Mammary microvascular endothelial cell (primary cell): ENCODE measurements at places on chromosomes 4 and X. TPM values are rescaled to one million over a fixed set of nuclear protein-coding genes. Genes with fewer than 3 reads are reported as not detected.

TMPRSS11F gene
- not detected in 2 replicates for total RNA-seq

F11 gene
- total RNA-seq, result not detected in 2 replicates

MAGEA2 gene
- not detected in 2 replicates for total RNA-seq

CXCL10 gene
- 1.5 and 3.6 TPM in 2 replicates for total RNA-seq

PDLIM5 gene
- total RNA-seq, result 98.5 and 110 TPM in 2 replicates

IL1RAPL2 gene
- total RNA-seq, result not detected in 2 replicates

STBD1 gene
- total RNA-seq, result 1.7 and 3.5 TPM in 2 replicates

SMIM31 gene
- total RNA-seq, result not detected in 2 replicates

LRCH2 gene
- 2.9 and 3.3 TPM in 2 replicates for total RNA-seq

BMPR1B gene
- not detected in 2 replicates for total RNA-seq

FGF2 gene
- 11.8 and 13.6 TPM in 2 replicates for total RNA-seq

YIPF6 gene
- total RNA-seq, result 12.5 and 12.9 TPM in 2 replicates

BMX gene
- total RNA-seq, result 13.5 and 14.0 TPM in 2 replicates

SOWAHD gene
- not detected in 2 replicates for total RNA-seq

MAPK10 gene
- total RNA-seq, result 0.07 TPM in 1 of 2 replicates, not detected in the other

MND1 gene
- 5.7 and 9.9 TPM in 2 replicates for total RNA-seq

PPP3CA gene
- 18.9 and 23.8 TPM in 2 replicates for total RNA-seq

HMGN5 gene
- 0.10 TPM in 1 of 2 replicates, not detected in the other for total RNA-seq

NPY5R gene
- not detected in 2 replicates for total RNA-seq

AFM gene
- not detected in 2 replicates for total RNA-seq

TMEM154 gene
- 13.3 and 14.3 TPM in 2 replicates for total RNA-seq

GATA1 gene
- not detected in 2 replicates for total RNA-seq

DKK2 gene
- 0.05 TPM in 1 of 2 replicates, not detected in the other for total RNA-seq

PIR gene
- total RNA-seq, result 53.2 and 53.5 TPM in 2 replicates

ENPEP gene
- total RNA-seq, result under 0.01 TPM in 1 of 2 replicates, not detected in the other

XG gene
- 0.49 and 1.7 TPM in 2 replicates for total RNA-seq

FAM114A1 gene
- 94.5 and 109 TPM in 2 replicates for total RNA-seq

NOX1 gene
- total RNA-seq, result not detected in 2 replicates

ARR3 gene
- total RNA-seq, result not detected in 2 replicates

RIBC1 gene
- 0.05 and 0.33 TPM in 2 replicates for total RNA-seq

MAGEA2B gene
- not detected in 2 replicates for total RNA-seq

CLDN2 gene
- total RNA-seq, result not detected in 2 replicates

AFF2 gene
- total RNA-seq, result 0.13 TPM in 1 of 2 replicates, not detected in the other

ZNF732 gene
- total RNA-seq, result 1.6 and 2.0 TPM in 2 replicates

DOCK11 gene
- 0.60 and 1.1 TPM in 2 replicates for total RNA-seq

S100P gene
- 0.10 TPM in 1 of 2 replicates, not detected in the other for total RNA-seq

PPEF2 gene
- total RNA-seq, result not detected in 2 replicates
